ENCODE measurements at places on chromosomes 12 and 14.

DNA sequence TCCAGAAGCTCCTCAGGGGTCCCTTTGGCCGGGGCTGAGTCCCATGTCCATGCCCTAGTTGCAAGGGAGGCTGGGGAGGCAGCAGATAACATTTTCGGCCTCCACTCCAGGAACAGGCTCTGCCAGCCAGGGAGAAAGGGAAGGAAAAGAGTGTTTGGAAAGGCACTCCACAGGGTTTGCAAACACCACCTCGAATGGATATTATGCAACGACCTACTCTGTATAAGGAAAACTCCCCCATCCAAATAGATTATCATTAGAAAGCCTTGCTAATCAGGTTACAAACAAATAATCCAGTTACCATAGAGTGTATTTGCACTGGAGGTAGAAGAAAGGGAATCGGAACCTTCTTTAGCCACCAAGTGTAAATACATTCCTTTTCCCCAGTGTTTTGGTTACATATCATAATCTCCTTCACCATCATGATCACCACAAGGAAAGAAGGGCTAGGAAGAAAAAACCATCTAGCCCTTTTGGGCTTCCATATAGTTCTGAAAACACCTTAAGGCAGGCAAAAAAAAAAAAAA is 40.4 kb downstream of the TMCC3 start:
- DNase-seq: no peak

DNA sequence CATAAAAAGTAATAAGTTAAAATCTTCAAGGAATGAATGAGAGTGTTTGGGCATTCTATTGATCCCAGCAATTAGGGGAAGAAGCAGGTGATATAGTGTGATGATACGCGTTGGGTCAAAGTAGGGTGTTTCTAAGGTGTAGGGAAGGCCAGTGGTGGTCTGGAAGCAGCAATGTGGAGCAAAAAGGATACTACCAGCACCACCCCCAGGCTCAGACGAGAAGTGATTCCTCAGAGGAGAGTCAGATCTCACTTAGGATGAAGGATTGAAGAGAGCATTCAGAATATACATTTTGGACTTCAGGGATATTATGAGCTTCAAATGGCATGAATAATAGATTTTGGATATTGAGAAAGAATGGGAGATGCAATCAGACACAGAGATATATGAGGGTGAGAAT is 497.6 kb downstream of the RMST start:
- no peak for DNase-seq

GRCh38 chr14:42228611-42229010 is 621.9 kb downstream of the LRFN5 start:
- DNase-seq: no peak

- peak; percentile 65 for DNase-seq
These were observed 187.3 kb downstream of the MIPOL1 start for GRCh38 chr14:37384870-37385596.

DNA sequence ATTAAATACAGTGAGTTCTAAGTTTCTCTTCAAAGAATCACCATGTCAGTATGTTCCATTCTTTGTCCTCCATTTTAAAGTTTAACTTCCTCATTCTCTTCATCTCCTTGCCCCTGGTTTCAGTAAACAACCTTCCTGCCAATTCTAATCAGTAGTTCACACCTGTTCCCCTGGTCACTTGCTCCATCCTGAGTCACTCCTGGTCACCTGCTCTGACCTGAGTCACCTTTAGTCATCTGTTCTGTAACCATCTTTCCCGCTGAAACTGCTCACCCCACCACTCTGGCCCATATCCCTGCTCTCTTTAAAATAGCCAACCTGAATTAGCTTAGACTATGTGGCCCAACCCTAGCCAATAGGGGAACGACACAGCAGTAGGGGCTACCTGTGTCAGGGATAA is 1447.4 kb upstream of the TMEM132C start:
- DNase-seq: no peak

DNA sequence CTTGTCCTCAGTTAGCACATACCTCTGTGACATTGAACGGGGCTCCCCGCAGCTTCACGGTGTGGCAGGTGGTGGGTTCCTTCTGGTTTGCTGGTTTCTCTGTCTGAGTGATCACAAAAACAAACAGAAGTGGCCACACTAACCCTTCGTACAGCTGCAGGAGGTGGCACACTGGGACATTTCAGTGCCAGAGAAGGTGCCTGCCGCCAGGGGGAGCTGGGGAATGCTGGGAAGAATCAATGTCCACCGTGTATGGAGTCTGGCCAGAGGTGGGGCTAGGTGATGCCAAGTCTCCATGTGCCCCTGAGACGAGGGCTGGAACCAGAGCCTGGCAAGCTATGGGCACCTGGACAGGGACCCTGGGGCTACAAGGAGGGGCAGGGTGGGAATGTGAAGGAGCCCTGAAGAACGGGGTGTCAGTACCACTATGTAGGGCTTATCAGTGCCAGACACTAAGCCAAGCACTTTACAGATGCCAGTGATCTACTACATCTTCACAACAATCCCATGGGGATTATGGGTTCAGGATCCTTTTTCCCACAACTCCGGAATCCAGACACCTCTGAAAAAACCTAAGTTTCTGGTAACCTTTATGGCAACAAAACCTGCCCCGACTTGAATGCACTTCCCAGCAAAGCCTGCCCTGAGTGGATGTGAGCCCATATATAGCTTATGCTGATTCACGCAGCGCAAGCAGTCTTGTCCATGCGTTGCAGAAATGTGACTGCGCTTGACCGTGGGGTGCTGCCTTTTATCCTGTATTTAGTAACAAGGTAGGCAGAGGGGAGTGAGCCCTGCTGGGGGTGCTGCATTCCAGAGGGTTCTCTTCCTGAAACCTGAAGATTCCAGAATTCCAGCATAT is 10.8 kb downstream of the RBM19 start:
- DNase-seq: no peak

- no peak for DNase-seq
These were observed 27.6 kb downstream of the EML5 start for GRCh38 chr14:88765130-88765529.

- no peak for DNase-seq
These were observed 13.1 kb upstream of the PRKAG1 start for GRCh38 chr12:49031573-49032161.

- no peak for DNase-seq
These were observed 319.0 kb downstream of the FOXG1 start for GRCh38 chr14:29085546-29085945.

DNA sequence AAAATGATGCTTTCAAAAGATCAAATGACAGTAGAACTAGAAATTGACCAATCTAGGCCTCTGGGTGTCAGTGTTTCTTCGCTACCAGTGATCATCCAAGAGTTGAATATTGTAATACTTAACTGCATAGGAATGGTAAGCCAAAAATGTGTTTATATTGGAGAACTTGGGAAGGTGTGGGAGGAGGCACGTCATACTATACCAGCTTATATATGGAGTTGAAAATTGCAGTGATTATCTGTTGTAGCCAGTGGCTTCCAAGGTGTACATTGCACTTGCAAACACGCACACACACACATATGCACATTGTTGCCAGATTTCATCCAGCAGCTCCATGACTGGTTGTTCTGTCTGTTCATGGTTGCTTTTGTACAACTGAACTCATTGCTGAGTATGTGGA is 36.1 kb downstream of the EID3 start:
- no peak for DNase-seq

GRCh38 chr12:104602406-104602805 is 145.7 kb downstream of the CHST11 start:
- no peak for DNase-seq

DNA sequence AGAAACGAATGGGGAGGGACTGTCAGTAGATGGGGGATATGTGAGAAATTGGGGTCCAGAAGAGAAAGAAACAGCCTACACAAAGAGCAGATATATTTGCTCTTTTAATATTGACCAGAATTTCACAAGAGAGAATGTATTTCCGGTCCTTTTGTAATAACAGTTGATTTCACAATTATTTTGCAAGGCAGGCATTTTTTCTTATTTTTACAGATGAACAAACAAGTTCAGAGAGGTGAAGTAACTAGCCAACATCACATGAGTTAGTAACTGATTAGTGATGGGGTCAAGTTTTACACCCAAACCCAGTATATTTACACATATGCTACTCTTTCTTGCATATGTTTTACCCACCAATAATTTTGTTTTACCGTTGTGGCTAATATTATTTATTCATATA is 188.2 kb downstream of the NAV3 start:
- DNase-seq: no peak

DNA sequence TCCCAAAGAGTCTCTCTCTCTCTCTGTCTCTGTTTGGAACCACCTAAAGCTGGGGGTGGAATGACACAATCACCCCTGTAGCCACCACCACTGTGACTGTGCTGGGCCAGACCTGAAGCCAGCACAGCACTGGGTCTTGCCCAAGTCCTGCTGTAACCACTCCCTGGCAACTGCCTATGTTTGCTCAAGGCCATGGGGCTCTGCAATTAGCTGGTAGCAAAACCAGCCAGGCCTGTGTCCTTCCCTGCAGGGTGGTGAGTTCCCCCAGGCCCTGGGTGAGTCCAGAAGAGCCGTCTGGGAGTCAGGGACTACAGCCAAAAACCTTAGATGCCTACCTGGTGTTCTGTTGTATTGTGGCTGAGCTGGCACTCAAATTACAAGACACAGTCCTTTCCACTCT is 50.8 kb downstream of the DGLUCY start:
- DNase-seq: peak; percentile 94

- peak; percentile 78 for DNase-seq
These were observed 1.4 kb downstream of the IFFO1 start for GRCh38 chr12:6554168-6555017.

DNA sequence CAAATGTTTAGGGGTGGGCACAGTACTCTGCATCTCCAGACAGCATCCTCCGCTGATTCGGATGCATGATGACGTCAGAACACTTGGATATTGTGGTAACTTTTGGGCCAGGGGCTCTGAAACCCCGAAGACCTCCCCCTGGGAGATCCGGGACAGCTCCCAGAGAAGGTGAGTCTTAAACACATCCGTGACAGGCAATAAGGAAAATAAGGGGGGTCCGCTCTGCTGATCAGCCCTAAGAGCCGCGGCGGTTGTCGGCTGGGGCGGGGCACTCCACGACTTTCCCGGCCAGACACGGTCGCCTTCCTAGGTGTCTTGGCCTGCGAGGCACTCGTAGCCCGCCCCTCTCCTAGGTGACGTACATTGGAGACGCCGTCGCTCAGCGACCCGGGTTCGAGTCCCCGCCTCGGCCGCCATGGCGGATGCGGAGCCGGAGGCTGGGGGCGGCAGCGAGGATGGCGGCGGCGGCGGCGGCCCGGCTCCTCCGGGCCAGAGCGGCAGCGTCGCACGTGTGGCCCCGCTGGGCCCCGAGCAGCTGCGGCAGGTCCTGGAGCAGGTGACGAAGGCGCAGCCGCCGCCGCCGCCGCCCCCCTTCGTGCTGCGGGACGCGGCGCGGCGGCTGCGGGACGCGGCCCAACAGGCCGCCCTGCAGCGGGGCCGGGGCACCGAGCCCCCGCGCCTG is at the start of gene ZNF839:
ZNF839 (plus strand) TSS at position 396 of the 682 bp plus-strand sequence; CDS start at position 416, 20 bp downstream.
- DNase-seq: peak; percentile 95

GRCh38 chr12:11715621-11716020 is 66.1 kb downstream of the ETV6 start:
- DNase-seq: no peak

DNA sequence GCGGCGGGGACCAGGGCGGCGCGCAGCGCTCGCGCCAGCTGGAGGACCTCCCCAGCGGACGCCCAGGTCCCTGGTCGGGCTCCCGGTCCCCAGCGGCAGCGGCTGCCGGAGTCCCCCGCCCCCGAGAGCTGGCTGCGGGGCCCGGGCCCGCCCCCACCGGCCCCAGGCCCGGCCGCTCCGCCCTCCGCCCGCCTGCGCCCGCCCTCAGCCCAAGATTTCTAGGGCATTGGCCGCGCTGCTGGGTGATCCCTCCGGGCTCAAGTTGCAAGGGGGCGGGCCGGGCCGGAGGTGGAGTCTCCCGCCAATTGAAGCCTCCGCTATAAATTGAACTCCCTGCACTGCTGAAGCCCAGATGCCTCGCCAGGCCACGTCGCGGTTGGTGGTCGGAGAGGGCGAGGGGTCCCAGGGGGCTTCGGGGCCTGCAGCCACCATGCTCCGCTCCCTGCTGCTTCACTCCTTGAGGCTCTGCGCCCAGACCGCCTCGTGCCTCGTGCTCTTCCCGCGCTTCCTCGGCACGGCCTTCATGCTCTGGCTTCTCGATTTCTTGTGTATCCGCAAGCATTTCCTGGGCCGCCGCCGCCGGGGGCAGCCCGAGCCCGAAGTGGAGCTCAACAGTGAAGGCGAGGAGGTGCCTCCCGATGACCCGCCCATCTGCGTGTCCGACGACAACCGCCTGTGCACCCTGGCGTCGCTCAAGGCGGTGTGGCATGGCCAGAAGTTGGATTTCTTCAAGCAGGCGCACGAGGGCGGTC is at the start of gene DIO3:
DIO3 (plus strand) TSS at position 351 of the 752 bp plus-strand sequence.
- peak; percentile 27 for DNase-seq

- no peak for DNase-seq
These were observed 2.4 kb upstream of the GPRC5D start for GRCh38 chr12:12954356-12954755.

DNA sequence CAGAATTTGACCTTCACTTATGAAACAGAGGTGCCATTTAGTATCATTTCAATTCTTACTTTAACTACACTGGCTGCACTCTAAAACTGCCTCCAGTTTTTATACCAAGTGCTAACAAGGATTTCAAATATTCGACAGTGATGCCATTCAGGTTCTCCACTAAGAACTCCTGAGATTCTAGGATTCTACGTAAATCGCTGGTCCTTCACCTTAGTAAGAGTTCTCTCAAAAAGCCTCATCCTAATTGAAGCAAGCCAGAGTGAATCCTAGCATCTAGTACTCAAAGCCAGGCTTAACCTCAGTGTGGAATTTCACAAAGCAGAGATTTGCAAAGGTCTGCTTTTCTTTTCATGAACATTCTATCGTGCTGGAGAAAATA is 3.5 kb downstream of the SLC38A2 start:
- DNase-seq: no peak

DNA sequence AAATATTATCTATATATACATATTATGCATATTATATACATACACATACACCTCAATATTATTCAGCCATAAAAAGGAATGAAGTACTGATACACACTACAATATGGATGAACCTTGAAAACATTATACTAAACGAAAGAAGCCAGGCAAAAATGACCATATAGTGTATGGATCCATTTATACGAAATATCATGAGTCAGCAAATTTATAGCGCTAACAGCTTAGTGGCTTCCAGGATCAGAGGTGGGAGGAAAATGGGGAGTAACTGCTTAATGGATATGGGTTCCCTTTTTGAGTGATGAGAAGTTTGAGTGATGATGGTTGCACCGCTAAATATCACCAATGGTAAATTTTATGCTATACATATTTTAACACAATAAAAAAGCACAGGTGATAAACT is 32.7 kb downstream of the PTGER2 start:
- no peak for DNase-seq
